ENCODE measurements at places on chromosomes 7 and 10. TPM values are rescaled to one million over a fixed set of nuclear protein-coding genes. Genes with fewer than 3 reads are reported as not detected.

GRCh38 chr10:620417-620816 is 69.1 kb downstream of the DIP2C start:
- DNase-seq = no peak

- DNase-seq = no peak
Measured at GRCh38 chr7:146542101-146542500, 425.5 kb downstream of the CNTNAP2 start.

DNA sequence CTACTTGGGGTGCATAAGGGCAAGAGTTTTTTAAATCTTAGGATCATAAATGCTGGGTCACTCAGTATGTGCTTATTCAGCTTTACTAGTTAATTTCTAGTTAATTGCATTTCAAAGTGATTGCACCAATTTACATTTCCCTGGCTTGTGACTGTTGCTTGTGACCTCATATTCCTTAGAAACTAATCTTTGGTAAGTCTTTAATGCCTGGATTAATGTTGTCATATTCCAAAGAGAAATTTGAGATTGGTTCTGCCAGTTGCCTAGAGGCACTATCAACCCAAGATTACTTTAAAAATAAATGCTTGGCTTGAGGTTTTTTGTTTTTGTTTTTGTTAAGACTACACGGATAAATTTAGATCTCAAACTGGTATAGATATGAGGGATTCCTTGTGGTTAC is 103.1 kb downstream of the ANK3 start:
- no peak for DNase-seq

GRCh38 chr10:60304829-60305379 is 84.8 kb downstream of the ANK3 start:
- no peak for DNase-seq

GRCh38 chr7:1076184-1077072 is 11.5 kb upstream of the GPER1 start:
- DNase-seq = no peak

- DNase-seq = no peak
Measured at GRCh38 chr10:49133706-49134248, at the start of gene FAM170B. Gene FAM170B (minus strand): TSS chr10:49134021. CDS start chr10:49133918, 103 bp downstream.

- no peak for DNase-seq
Measured at GRCh38 chr7:143460271-143460979, 17.2 kb downstream of the TAS2R60 start.

DNA sequence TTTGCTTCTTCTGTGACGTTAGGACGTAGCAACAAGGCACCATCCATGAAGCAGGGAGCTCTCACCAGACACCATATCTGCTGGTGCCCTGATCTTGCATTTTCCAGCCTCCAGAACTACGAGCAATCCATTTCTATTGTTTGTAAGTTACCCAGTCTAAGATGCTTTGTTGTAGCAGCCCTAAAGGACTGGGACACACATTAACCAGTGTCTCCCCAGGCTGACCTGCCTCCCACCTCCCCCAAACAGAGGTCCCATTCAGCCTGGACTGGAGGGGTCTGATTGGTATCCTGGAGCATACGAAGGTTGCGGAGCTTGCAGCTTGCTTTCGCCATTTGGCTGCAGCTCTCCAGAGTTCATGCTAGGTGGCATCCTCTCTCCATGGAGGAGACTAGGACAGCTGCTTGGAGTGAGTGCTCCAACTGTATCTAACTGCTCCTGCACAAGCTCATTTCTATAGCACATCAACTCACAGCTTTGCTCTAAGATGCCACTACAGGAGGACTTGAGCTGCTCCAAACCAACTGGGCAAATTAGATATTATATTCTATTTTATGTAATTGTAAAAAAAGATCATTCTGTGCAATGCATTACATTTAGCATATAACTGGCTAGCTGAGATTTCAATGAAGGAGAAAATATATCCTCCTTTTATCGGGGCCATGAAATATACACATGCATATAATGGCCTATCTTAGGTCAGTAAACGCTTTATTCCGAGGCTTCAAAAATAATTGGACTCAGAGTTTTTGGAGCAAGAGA is 8.0 kb upstream of the GRK5 start:
- peak; percentile 79 for DNase-seq

DNA sequence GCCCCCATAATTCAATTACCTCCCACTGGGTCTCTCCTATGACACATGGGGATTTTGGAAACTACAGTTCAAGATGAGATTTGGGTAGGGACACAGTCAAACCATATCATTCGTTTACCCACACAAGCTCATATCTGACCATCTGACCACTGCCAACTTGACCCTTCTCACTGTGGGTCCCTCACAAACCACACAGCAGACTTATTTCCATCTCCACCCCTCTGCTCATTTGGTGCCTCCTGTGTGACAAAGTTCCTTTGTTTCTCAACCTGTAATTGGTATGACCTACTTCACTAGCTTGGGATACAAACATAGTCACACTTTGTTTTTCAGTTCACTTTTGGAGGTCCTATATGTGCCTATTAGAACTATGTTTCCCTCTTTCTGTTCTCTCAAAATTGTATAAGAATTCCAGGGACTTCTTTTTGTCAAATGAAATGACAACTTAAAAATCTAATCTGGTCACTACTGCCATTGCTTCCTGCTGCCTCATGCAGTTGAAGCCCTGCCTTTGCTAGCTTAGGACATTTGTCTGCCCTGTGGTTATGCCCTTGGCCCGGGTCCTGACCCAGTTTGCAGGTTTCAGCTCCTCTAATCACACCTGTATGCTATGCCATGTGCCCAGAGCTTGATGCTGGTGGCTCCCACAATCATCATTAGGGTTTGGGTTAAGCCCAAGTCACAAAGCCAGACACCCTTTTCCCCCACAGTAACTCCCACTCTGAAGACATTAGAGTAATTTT is 69.9 kb downstream of the PPP1R3C start:
- DNase-seq = no peak

- DNase-seq = no peak
Measured at GRCh38 chr7:25574828-25575227, 346.5 kb upstream of the NPVF start.

DNA sequence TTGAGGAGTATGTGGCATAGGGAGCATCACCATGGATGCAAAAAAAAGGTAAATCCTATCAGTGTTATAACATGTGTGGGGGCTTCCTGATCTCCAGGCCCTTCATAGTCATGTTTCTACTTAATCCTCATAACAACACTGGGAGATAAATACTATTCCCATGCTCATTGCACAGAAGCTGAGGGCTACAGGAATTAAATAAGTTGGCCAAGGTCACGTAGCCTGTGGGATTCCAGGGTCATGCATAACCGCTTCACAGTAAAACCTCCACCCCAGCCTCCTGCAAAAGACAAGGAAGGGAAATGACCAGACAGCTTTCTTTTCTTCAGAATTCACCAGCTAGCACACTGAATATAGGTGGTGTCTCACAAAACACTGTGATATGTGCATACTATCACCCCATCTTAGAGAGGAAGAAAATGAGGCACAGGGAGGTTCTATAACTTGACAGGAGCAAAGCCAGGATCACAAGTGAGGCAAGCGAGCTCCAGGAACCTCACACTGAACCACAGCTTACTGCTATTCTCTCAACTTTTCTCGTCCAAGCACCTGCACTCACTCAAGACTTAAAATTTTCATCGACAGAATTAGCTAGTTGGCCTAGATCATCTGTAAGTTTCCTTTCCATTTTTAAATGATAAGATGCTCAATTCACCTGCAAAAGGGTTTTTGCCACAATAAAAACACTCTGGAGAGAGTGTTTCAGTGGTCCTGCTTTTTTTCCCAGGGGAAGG is 13.4 kb downstream of the JAZF1 start:
- no peak for DNase-seq

DNA sequence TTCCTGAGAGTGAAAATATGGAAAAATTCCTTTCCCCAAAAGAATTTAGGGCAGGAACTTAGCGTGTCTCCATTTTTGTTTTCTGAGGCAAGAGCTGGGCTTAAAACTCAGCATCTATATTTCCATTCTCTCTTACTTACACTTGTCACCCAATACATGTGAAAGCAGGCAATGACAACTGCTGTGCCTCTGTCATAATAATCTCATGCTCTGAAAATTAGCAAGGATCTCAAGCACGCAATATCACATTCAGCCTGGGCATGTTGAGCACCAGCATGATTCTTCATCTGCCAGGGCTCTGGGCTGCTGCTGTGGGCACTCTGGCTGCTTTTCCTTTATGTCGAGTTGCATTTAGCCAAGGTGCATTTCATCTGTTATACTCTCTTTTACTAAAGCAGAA is 255.5 kb downstream of the SNX10 start:
- DNase-seq = no peak

GRCh38 chr10:82409671-82410070 is 534.7 kb downstream of the NRG3 start:
- no peak for DNase-seq

GRCh38 chr10:470339-471003 is 219.0 kb downstream of the DIP2C start:
- DNase-seq = no peak

GRCh38 chr7:80719261-80719660 is 80.8 kb downstream of the CD36 start:
- DNase-seq = no peak

DNA sequence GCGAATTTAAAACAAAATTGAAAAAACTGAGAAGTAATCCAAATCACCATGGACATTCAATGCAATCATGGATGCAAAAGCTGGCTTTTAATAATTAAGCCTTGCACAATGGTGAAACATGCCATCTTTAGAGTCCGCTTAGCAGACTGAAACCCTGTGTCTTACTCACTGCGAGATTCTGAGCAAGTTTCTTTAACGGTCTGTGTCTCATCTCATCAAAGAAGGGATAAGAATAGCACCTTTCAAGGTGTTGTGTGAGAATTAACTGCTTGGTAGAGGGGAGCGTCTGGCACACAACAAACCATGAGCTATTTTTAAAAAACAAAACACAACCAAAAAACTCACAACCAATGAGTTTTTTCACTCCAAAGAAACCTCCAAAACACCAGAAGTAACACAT is 21.4 kb downstream of the ACBD7 start:
- no peak for DNase-seq

DNA sequence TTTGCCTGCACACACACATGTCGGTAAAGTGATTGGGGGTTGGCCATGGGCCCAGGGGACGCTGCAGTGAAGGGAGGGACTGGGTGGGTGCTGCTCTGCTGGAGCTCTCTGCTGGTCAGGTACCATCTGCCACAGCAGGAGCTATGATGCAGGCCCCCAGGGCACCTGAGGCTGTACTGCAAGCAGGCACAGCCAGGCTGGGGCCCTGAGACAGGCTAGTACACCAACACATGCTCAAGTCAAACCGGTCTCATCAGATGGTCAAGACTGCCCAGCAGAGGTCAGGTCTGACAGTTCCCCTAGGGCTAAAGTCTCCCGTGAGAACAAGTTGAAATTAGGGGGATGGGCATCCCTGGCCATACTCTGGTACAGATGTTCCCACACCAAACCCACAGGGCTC is 118.3 kb upstream of the THSD7A start:
- no peak for DNase-seq

- no peak for DNase-seq
Measured at GRCh38 chr10:112507988-112508387, 61.0 kb downstream of the VTI1A start.

GRCh38 chr7:17713584-17713983 is 226.7 kb downstream of the SNX13 start:
- DNase-seq = no peak

- DNase-seq = no peak
Measured at GRCh38 chr10:104309980-104310978, 28.0 kb downstream of the ITPRIP start.

- DNase-seq = no peak
Measured at GRCh38 chr7:158362001-158362400, 225.6 kb downstream of the PTPRN2 start.

GRCh38 chr7:29798422-29798821 is 7.9 kb upstream of the WIPF3 start:
- no peak for DNase-seq

- DNase-seq = no peak
Measured at GRCh38 chr7:6250364-6250833, 22.0 kb downstream of the CYTH3 start.

GRCh38 chr10:71256661-71257318 is 44.4 kb downstream of the UNC5B start:
- no peak for DNase-seq

DNA sequence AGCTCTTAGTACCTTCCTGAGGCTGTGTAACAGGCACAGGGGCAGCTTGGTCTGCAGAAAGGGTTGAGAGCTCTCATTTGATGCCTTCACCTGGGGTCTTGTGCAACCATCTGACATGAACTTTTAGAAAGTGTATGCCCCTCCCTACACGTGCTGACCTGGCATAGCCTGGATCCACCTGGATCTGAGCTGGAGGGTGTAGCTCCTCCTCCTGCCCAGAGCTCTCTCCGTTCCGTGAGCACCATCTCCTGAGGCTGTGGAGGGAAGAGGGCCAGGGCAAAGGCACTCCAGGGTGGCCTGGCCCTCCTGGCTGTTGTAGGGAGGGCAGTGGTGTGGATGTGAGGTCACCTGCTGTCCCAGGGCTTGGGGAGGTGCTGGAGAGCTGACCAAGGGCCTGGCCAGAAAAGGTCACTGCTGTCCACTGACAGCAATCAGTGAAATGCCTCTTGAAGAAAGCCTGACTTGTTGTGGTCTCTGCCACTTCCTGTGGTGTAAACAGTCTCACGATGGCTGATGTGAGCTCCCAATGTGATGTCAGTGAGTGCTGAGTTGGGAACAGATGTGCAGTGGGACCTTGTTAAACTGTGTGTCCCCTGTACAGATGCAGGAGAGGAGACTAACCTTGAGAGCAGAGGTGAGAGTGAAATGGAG is 23.0 kb downstream of the AMZ1 start:
- peak; percentile 35 for DNase-seq

- DNase-seq = no peak
Measured at GRCh38 chr7:140778975-140779374, 82.5 kb downstream of the NDUFB2 start.

DNA sequence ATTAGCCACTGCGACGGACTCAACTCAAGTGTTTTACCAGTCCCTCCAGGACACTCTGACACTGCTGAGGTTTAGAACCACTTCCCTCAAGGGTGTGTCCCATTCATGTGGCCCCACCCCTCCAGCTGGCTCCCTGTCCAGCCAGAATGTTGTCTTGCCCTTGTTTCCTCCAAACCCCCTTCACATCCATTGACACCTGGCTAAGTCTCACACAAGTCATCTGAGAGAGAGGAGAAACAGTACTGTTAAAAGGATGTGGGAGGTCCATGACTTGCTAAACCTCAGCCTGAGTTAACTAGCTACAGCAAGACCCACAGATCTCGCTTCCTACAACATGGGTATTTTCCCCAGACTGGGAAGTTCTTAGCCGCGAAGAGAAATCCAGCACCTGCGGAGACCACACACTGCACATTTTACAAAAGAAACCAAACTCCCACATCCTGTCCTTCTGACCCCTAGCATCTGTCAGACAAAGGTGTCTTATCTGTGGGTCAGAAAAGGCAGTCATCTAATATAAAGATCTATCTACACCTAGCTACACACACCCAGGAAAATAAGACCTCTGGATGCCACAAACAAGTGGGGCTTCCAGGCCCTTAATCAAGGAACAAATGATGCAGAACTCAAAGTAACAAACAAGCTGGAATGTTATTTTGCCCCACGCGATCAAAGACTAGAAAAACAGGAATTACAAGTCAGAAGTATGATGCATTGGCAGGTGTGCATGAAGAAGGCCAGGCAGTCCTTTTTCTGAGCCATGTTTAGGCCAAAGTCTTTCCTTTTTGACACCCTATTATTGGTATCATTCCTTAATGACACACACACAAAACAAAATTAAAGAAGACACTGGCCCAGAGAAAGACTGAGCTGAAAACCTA is 13.9 kb downstream of the OSBPL3 start:
- peak; percentile 55 for DNase-seq

Gene GRM3
- polyA plus RNA-seq = not detected

Gene TWIST1
- 0.36 TPM for polyA plus RNA-seq

Gene MCM10
- polyA plus RNA-seq = 0.22 TPM

Gene METTL27
- 4.1 TPM for polyA plus RNA-seq

Gene EPHA1
- 47.4 TPM for polyA plus RNA-seq

Gene TRIM50
- 0.27 TPM for polyA plus RNA-seq

Gene CDHR3
- 24.1 TPM for polyA plus RNA-seq

Gene ZNF853
- polyA plus RNA-seq = not detected

All from small intestine (tissue), 16 donors.